ENCODE measurements at places on chromosomes 2 and 18.

GRCh38 chr2:104752504-104752903, 101.4 kb upstream of the POU3F3 start:
- no peak for DNase-seq

GRCh38 chr2:20208476-20208859, 16.5 kb downstream of the SDC1 start:
- no peak for DNase-seq

DNA sequence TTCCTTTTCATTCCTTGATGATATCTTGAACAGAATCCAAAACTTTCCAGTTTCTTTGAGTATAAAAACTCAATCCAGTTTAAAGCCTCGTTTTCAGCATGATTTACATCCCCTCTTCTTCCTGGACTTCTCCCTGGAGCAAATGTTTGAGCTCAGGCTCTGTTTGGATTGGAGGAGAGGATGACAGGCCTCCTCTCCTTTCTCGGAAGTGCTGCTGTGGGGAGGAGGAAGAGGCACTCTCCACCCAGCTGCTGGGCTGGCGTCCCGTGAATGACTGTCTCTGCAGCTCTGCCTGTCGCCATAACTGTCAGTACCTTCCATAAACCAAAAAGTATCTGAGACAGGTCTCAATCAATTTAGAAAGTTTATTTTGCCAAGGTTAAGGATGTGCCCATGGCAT, 238.2 kb upstream of the AGAP1 start:
- DNase-seq: no peak

- no peak for DNase-seq
Measured at GRCh38 chr2:99422599-99422998, 67.2 kb downstream of the REV1 start.

DNA sequence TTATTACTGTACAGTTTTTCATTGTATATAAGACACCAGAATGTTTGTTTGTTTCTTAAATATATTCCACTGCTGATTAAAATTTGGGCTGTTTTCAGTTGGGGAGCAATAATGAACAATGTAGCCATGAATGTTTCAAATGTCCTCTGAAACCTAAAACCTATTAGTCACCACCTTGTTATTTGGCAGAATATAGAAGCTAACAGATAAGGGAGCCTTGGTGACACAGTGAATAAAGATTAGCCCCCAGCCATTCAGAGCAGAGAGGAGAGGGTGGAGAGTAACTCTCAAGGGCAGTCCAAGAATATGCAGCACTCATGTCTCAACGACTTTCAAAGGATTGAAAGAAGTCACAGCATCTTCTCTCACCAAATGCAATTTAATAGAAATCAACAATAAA, 43.1 kb upstream of the ATP8B1 start:
- DNase-seq: no peak

GRCh38 chr2:23624378-23624777, 239.4 kb downstream of the KLHL29 start:
- no peak for DNase-seq

- no peak for DNase-seq
Measured at GRCh38 chr2:206989311-206989710, 50.0 kb downstream of the CPO start.

DNA sequence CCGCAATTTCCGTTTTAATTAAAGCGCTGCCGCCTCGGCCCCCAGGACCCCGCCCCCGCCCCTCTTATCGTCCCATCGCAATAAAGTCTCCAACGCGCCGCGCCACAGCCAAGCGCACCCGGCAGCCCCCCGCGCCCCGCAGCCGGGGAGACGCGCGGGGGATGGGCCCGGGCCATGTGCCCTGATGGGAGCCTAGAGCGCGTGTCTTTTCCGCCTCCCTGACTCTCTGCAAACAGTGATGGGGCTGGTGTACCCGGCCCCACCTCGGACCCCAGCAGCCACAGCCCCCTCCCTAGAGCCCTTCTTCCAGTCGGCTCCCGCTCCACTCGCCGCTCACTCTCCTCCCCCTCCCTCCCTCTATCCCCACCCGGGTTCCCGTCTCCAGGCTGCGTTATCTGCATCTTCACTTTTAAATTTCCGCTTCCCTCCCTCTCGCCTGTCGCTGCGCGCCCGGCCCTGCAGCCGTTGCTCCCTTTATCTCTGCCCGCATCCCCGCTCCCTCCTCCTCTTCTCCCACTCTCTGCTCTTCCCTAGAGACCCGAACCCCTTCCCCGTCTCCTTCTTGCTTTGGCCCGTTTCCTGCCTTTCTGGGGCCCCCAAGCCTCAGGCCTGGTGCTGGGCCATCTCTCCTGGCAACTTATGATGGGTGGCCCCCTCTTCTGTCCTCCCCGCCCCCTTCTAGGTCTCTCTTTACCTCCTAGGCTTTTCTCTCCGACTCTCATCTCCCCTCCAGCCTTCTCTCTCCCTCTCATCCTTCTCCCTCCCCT, 524 bp upstream of the FEV start:
- no peak for DNase-seq

DNA sequence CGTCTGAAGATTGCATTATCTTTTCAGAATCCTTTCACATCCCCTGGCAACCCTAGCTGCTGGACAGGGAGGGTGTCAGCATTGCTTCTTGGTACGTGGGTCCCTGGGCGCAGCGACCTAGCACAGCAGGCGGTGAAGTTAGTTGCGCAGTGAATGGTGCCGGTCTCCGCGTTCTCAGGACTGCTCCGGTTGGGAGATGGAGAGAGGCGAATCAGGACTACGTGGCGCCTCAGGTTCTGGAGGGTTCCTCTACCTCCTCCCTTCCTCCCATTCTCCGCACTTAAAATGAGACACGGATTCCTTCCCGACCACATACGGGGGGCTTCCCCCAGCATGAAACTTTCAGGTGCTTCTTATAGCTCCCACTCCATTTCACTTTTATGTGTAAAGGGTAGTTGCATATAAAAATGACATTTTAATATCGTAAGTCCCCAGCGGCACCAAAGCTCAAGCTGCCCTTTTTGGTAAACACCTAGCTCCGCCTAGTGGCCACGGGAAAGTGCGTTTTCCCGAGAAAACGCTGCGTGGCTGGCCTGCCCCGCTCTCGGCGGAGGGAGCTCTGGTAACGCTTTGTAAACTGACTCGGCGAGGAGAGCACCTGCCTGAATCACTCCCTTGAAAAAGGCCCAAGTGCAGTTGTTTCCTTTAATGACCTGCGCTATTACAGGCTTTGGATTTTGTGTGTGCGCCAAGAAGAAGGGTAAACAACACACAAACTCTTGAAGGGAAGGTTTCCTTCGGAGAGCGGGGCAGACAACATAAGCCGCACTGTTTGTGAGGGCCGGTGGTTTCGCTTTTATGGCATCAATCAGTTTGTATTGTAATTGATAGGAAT, 32.9 kb upstream of the INHBB start:
- peak; percentile 74 for DNase-seq

- DNase-seq: no peak
Measured at GRCh38 chr2:30074023-30074422, 72.8 kb upstream of the YPEL5 start.

GRCh38 chr2:121791801-121792221, 36.4 kb downstream of the TSN start:
- DNase-seq: no peak

- DNase-seq: no peak
Measured at GRCh38 chr18:74438091-74438490, 19.0 kb downstream of the DIPK1C start.

DNA sequence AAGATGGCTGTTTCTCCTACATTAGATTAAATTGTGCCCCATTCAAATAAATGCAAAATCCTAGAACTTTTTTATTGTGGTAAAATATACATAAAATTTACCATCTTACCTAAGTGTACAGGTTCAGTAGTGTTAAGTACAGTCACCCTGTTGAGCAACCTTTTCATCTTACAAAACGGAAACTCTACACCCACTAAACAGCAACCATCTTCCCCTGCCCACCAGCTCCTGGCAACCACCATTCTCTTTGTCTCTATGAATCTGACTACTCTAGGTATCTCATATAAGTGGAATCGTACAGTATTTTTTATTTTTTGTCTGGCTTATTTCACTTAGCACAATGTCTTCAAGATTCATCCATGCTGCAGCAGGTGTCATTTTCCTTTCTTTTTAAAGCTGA, 53.0 kb downstream of the ASXL2 start:
- peak; percentile 38 for DNase-seq

GRCh38 chr2:56167616-56168562, 15.9 kb upstream of the CCDC85A start:
- no peak for DNase-seq

DNA sequence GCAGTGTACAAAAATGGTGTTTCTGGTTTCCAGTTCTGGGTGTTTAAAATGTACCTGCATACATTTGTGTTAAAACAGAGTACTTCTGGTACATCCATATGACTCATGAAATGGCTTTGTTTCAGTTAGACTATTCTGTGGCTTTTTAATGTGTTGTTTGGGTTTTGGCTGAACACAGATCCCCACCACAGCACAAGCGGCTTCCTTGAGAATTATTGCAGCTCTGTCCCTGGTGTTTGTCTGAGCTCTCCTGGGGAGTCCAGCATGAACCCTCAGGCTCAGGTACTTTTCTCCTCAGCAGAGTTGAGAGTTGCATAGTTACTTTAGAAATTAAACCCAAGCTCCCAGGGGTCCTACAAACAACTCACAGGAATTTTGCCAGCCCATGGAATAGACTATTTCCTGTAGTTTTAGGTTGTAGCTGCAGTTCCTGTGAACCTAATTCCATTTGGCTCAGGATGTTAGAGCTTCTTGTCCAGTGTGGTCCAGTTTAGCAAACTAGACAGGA, 64.8 kb upstream of the EML6 start:
- no peak for DNase-seq

DNA sequence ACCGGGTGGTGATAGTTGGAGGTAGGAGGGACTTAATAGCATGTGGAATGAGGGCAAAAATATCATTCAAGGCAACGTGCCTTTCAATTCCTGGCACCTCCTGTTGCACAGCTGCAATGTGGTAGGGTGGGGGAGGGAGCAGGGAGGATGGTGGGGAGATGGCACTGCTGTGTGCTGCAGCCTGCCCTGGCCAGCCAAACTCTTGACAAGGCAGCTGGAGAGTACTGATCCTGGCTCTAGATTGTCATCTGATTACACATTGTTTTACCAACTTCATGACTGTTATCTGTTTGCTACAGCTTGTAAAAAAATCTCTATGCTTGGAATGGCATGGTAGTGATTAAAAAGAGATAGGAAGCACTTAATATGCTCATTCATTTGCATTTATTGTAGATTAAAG, 47.7 kb downstream of the PLCL1 start:
- no peak for DNase-seq

DNA sequence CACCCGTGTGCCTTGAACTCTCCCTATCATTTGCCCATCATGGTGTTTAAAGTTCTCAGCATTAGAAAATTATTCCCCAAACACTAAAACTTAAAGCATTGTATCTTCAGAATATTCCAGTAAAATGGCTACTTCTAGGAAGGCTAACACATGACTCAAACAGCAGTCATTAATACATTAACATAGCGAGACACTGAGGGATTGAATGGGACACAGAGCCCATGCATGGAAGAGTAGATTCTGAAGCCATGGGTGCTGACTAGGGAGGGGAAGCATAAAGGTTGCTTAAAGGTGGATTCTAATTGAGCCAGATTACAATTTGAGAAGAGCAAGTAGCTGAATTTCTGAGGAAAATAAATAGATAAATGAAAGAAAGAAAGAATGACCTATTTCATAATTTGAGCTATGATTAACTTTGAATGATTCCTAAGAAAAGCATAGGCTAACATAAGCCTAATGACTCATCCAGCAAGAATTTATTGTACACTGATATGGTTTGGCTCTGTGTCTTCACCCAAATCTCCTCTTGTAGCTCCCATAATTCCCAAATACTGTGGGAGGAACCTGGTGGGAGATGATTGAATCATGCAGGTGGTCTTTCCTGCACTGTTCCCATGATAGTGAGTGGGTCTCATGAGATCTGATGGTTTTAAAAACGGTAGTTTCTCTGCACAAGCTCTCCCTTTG, 79.8 kb upstream of the PIK3C3 start:
- DNase-seq: no peak

DNA sequence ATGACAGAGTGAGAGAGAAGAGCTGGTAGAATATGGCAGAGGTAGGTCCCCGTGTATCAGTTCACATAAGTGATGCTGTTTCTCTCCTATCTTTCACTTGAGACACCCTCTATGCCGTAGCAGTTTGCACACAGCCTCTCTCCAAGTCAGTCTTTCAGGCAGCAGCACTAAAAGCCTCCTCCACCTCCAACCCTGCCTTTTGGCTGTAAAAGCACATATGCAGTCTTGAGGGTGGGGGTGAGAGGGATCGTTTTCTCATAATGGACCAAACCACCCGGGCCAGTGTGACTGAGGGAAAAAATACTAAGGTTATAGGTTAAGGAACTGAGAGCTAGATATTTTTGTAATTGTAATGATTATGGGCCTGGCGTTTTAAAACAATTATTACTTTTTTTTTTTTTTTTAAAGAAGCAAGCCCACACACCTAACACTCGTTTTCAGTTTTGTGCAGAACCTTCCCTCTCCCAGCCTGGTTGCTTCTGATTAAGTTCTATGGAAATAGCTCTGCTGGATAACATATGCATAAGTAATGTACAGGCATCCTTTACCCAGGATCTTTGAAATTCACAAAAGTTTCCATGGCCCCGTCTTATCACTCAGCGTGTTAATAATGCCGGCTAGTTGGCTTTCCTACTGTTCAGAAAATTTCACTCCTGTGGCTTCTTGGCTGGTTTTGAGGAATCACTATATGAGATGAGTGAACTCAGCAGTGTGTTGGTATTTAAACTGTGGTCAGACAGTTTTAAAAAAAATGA, 112.2 kb upstream of the MEIS1 start:
- DNase-seq: no peak

DNA sequence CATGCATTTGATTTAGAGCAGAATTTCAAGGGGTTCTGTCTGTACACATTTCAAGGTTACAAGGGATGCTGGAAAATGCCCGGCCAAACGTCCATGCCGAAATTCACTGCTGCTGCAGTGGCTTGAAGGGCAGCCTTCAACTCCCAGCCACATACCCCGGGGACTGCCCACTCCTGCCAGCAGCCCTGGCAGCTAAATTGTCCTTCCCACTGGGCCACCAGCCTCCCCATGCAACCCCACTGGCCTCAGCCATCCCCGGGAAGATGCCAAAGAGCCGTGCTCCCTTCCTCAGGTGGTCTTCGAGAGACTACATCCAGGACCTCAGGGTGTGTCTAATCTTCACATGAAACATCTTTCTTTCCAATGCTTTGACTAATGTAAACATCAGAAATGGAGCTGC, 478.7 kb upstream of the MYT1L start:
- DNase-seq: no peak

- no peak for DNase-seq
Measured at GRCh38 chr18:10072671-10073175, 158.9 kb downstream of the VAPA start.

DNA sequence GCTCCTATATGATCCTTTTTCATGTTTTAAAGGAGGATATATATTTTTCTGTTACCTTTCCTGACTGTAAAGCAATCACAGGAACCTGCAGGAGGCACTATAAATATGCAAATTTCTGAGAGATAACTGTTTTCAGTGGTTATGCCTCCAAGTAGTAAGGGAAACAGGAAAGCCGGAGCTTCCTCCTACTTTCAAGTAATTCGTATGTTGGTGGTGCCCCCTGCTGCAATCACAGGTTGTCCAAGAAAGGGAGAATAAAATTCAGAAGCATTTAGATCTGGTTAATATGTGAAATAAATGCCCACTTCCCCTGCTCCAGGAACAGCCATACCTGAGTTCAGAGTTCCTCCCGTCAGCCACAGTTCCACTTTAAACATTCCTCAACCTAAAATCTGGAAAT, 12.0 kb upstream of the BCL11A start:
- DNase-seq: no peak
